Skin of body (tissue), 3 donors: ENCODE measurements at places on chromosomes 13 and 19.

- no peak for DNase-seq
Observed at GRCh38 chr19:29515706-29516357, 10.0 kb upstream of the VSTM2B start.

GRCh38 chr13:88068316-88068715, 397.1 kb downstream of the SLITRK5 start:
- no peak for DNase-seq

- no peak for DNase-seq
Observed at GRCh38 chr13:25085125-25085742, 10.7 kb upstream of the PABPC3 start.

DNA sequence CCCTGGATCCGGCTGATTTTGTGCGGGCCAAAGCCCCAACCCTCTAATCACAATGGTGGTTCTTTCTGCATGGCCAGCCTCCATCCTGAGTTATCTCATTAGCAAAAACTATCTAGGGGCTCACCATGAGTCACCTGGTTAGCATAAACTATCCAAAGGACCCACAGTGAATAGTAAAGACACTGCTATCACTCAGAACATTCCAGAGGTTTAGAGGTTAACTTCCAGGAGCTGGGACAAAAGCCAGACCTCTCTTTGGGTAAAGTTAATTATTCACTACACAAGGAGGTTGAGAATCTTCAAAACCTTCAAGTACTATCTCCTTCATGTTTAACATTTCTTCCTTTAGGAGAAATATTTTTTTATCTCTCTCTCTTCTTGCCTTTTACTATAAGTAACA, 18.8 kb upstream of the PPP5C start:
- no peak for DNase-seq

- DNase-seq: no peak
Observed at GRCh38 chr19:45958769-45959516, 14.7 kb downstream of the NOVA2 start.

GRCh38 chr13:108929532-108930206, 300.3 kb downstream of the MYO16 start:
- DNase-seq: no peak

DNA sequence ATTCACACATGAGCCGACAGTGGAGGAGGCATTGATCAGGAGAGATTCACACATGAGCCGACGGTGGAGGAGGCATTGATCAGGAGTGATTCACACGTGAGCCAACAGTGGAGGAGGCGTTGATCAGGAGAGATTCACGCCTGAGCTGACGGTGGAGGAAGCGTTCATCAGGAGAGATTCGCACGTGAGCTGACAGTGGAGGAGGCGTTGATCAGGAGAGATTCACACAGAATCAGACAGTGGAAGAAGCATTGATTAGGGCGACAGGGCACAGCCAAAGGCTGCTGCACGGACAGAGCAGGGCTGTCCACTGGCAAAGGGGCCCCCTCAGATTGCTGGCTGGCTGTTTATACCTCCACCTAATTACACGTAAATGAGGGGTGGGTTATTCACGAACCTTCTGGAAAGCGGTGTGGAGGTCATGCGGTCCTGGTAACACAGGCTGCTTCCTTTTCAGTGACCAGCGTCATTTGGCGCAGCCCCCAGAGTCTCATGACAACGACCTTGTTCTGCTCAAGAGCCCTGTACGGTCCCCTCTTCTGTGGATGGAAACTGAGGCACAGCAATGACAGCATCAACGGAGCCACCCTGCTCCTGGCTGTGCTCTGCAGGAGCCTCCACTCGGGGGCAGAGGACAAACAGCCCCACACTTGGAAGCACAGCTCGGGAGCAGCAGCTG, 50.6 kb upstream of the GAS6 start:
- DNase-seq: no peak

- DNase-seq: no peak
Observed at GRCh38 chr13:21675095-21675991, 4.5 kb downstream of the FGF9 start.

GRCh38 chr19:18896421-18896841, 473 bp upstream of the CERS1 start:
- no peak for DNase-seq

DNA sequence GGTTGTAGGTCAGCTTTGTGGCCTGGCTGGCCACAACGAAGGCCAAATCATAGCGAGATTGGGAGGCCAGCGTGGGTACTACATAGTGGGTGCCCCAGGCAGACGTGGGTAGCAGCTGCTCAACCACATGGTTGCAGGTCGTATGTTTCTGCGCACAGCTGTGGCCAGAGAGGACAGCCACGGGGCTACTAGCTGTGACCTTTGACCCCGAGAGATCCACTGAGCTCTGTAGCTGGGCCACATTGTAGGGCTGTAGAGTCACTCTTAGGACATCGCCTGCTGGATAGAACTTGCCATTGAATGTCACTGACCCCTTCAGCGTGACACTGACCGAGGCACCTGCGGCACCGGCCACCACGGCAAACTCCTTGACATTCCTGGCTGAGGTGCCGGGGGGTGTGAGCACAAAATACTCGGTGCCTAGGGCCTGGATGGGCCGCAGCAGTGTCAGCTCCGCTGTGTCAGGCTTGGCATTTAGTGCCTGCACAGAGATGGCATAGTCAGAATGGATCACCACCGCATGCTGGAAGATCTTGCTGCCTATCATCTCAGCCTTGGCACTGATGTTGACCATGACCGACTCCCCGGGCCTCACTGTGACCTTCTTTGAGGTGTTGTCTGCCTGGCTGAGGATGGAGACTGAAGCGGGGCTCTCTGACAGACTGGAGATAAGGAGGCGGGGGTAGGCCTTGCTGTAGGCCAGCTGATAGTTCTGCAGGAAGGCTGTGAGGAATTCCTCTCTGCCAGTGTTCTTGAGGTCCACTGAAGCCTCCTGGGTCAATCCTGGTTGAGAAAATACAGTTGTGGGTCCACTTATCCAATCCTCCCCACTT, 6.7 kb downstream of the FCGBP start:
- no peak for DNase-seq

GRCh38 chr19:9757544-9758501, 10.7 kb downstream of the ZNF846 start:
- no peak for DNase-seq

DNA sequence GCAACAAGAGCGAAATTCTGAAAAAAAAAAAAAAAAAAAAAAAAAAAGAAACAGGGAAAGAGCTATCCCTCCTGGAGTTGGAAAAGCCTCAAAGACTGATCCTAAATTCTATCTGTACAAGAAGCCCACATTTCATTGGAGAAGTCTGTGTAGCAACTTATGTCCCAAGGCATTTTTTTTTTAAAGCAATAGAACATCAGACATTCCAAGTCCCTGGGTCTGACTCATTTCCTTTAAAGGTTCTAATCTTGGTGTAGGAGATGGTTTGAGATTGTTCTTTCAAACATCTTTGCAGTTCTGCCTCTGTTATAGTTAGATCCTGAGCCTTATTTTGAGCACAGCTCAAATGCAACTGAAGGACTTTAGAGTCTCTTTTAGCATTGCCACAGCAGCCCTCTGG, 706.5 kb upstream of the MIR17HG start:
- no peak for DNase-seq

DNA sequence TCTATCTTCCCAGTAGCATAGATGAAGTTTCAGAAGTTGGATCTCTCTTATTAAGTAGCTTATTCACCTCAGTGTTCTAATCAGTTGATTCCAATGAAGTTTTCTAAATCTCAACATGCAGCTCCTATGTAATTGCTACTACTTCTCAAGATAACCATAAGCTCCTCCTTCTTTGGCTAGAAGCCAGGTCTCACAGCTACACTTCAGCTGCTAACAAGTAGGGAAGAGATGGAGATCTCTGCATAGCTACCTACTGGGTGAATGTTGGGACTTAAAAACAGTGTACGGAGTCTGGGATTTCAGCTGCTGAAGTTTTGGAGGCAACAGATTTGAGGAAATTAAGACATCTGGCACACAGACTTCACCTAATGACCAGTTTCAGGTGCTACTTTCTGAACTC, 661.0 kb downstream of the SLITRK1 start:
- no peak for DNase-seq

- no peak for DNase-seq
Observed at GRCh38 chr13:24124789-24125476, 35.6 kb upstream of the SPATA13 start.

DNA sequence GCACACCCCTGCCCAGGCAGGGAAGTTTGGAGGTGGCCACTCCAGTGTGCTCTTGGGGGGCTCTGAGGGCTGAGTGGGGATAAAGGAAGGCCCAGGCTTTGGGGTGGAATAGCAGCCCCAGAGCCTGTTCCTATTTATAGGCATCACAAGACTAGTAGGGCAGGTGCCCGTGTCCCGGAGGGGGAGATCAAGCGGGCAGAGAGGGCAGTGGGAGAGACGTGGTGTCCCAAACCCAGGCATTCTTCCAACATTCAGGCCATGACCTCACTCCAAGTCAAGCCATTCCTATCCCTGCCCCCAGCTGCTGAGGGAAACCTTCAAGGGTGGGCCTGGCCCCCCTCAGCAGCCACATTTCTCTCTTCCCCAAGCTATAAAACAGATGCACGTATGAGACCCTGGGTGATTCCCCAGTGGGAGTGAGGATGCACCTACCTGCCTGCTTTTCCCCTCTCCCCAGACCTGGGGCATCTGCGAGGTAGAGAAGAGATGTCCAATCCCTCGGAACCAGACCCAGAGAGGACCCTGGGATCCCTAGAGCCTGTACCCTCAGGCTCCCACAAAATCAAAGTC, 3.9 kb downstream of the WIZ start:
- DNase-seq: no peak

GRCh38 chr13:40429706-40430545, 236.5 kb downstream of the FOXO1 start:
- DNase-seq: no peak

DNA sequence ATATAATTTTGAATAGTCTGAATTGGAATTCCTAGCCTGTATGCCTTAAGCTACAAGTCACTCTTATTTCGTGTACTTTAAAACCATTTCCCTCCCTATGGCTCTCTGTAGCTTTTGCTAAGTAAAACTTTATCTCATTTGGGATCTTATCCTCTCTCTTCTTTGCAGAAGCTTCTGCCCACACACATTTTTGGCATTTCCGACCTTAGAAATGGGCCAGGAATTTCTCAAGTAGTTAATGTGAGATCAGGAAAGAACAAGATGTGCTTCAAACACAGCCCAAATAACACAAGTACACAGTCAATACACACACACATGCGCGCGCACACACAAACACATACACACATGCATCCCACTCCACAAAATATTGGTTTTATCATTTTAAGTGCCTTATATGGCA, 931.0 kb upstream of the MIR17HG start:
- DNase-seq: no peak

DNA sequence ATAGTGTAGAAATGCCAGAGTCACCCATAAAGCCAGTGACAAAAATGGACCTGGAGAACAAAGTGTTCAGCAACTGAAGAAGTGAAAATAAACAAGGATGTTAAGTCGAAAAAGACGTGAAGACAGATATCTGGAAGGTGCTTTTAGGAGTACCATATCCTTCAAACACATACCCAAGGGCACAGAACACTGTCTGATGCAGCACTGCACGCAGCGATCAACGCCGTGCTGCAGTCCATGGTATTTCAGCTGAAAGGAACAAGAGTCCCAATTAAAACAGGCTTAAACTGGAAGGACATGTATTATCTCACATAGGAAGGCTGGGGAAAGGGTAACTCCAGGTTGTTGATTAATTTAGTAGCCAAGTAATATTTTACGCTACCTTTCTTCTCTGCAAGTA, 108.2 kb downstream of the SGCG start:
- no peak for DNase-seq

DNA sequence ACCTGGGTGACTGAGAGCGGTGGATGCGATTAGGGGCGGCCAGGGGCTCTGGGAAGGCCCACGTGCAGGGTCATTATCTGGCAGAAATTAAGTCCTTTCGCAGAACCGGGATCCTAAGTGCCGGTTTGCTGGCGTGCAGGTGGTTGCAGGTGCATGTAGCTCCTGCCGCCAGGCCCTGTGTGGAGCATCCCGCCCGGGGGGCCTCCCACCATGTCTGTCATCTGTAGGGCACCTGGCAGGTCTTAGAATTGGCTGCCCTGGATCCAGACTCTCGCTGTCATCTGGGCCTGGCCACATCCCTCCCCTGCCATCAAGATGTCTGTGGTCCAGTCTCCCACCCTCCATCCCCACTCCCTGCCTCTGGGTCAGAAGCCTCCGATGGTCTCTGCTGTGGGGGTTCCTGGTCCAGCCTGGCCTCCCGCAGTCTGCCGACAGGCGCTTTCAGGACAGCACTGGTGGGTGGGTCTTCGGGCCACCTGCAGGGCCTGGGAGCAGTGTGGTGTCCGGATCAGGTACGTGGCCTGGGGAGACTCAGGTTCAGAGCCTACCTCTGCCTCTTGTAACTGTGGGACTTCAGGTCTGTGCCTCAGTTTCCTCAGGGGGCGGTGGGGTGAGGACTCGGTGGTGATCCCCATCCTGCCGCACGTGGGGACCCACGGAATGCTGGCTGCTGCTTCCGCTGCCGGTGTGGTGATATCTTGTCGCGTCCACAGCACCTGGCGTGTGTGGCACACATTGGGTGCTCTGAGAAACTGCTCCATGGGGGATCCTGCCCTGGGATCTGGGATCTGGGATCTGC, 5.4 kb downstream of the GNA11 start:
- no peak for DNase-seq
